ENCODE measurements at places on chromosomes 3 and 15. TPM values are rescaled to one million over a fixed set of nuclear protein-coding genes. Genes with fewer than 3 reads are reported as not detected.

GRCh38 chr3:121809249-121809648 lies 25.6 kb downstream of the IQCB1 start:
- DNase-seq = no peak

DNA sequence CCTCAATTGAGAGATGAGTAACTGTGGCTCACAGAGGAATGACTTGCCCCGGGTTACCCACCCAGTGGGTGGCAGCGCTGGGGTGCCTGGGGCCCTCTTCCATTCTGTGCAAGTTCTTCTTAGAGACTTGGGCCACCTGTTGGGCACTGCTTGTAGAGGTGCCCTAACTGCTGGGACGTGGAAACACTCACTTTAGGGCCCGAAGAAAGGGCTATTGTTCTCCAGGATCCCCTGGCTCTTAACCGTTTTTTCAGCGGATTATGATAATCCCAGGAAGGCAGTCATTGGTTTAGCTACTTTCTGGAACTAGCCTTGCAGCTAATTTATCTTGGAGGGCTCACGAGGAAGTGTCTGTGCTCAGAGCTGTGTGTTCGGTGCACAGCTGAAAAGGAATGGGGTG lies 66.0 kb upstream of the GCNT3 start:
- DNase-seq = no peak

DNA sequence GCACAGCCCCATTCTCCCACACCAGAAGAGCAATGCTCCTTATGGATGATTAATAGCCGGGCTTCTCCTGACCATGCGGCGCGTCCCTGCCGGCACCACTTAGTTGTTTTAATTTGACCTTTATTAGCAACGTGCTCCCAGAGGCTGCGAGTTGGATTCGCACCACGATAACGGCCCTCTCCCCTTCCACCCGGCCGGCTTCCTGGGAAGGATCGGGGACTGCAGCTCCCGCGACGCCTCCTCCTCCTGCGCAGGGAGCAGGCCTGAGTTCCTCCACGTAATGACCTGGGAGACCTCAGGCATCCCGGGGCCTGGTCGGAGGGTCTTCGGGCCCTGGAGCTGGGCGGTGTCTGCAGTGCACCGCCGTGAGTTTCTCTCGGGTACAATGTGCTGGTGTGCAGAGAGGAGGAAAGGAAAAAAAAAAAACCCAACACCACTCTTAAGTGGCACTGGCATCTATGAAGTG lies 243.3 kb upstream of the TOPAZ1 start:
- DNase-seq = no peak

- no peak for DNase-seq
Observed at GRCh38 chr3:111617406-111617805, 22.3 kb upstream of the ZBED2 start.

GRCh38 chr3:193704431-193704830 lies 111.4 kb downstream of the OPA1 start:
- DNase-seq = no peak

DNA sequence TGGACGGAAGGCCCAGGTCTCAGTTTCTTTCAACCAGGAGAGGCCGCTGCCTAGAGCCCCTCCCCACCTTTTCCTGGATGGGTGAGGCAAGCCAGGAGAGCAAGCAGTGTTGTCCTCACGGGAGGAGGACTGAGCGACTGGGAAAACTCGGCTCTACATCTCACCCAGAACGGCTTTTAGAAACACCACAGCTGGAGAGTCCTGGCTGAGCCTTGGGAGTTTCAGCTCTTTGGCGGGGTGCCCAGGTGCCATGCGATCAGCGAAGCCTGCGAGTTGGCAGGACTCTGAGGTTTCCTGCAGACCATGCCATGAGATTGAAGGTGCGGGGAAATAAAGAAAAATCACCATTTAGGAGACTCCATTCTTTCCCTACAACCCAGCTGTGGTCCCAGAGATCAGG lies 26.0 kb downstream of the PPCDC start:
- DNase-seq = peak; percentile 47

GRCh38 chr3:142888481-142889211 lies at the start of gene PCOLCE2:
Gene PCOLCE2 (minus strand): TSS chr3:142889083. CDS start chr3:142888896, 187 bp downstream.
- no peak for DNase-seq

- no peak for DNase-seq
Observed at GRCh38 chr3:147672436-147672835, 263.3 kb downstream of the ZIC1 start.

Gene NGRN
- 99.1 TPM for total RNA-seq

Gene IQCH
- 0.64 TPM for total RNA-seq

Gene CASR
- not detected for total RNA-seq

Gene STAB1
- 149 TPM for total RNA-seq

Gene TOP2B
- 125 TPM for total RNA-seq

Gene SLC2A2
- not detected for total RNA-seq

Gene ZKSCAN7
- 5.2 TPM for total RNA-seq

Gene MAP1A
- 8.8 TPM for total RNA-seq

Gene SMAD6
- total RNA-seq = 7.6 TPM
